ENCODE measurements at places on chromosomes 12 and 14.

DNA sequence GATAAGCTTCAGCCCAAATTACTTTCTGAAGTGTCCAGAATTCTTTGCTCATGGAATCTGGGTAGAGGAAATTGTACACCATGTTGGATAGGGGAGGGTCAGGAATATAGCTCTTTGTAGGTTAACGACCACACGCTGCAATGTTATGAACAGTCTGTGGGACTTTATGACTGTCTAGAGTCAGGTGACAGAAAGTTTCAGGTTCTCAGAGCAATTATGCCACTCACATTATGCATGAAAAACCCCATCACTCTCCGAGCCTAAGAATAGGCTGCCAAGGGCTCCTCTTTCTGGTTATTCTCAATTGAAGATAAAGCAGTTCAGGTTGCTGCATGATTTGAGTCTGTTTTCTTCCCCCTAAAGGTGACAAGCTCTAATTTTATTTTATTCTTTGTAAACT is 430.9 kb downstream of the ATP23 start:
- no peak for DNase-seq

- no peak for DNase-seq
Measured at GRCh38 chr12:41206298-41206697, 18.2 kb downstream of the PDZRN4 start.

DNA sequence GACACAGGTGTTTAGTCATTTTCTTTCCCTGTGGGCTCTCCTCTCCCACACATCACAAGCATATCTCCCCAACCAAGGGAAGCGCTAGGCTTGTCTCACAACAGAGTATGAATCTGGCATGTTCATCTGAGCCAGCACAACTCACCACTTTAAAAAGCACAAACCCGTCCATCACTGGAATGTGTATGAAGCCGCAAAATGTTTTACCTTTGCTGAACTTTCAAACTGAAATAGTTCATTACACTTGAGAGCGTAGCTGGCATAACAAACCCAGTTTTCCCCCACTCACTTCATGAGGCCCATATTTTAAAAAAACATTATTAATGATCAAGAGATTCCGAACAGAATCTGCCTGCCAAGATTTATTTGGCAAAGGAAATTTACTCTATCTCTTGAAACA is 15.8 kb downstream of the NID2 start:
- no peak for DNase-seq

- DNase-seq: no peak
Measured at GRCh38 chr14:54535126-54535525, 25.4 kb downstream of the CGRRF1 start.

DNA sequence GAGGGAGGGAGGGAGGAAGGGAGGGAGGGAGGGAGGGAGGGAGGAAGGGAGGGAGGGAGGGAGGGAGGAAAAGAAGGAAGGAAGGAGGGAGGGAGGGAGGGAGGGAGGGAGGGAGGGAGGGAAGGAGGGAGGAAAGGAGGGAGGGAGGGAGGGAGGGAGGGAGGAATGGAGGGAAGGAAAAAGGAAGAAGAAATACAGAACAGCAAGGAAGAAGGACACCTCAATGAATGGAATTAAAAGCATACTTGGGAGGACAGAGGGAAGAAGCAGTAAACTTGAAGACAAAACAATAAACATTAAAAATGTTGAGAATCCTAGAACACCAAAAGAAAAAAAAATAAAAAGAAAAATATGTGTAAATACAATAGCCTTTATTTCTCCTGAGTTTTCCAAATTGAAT is 6.2 kb downstream of the OR4Q2 start:
- no peak for DNase-seq

- DNase-seq: no peak
Measured at GRCh38 chr14:59337141-59337611, 128.0 kb downstream of the GPR135 start.

- DNase-seq: no peak
Measured at GRCh38 chr12:75722714-75723200, 211.3 kb upstream of the KRR1 start.

DNA sequence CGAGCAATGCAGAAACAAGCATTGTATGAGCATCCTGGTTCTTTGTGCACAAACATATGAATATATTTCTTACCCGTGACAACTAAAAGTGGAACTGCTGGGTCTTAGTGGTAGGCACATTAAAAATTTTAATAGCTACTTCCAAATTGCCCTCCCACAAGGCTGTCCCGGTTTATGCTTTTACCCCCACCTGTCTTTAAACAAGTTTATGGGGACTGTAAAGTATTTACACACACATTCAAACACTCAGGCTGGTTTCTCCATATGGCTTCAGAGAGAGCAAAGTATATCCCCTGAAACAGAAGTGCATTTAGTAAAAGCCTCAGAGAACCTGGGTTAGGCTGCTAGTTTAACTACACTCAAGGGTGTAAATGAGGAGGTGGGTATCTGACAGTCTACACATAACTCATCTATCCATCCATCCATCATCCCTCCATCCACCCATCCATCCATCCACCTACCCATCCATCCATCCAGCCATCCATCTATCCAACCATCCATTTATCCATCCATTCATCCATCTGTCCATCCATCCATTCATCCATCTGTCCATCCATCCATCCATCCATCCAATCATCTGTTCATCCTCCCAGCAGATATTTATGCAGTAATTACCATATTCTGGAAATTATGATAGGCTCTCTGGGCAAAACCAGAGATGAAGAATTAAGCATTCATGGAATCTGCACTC is 75.7 kb upstream of the DICER1 start:
- no peak for DNase-seq

- no peak for DNase-seq
Measured at GRCh38 chr12:51351913-51352532, 5.5 kb upstream of the CELA1 start.

- DNase-seq: no peak
Measured at GRCh38 chr12:98388126-98388525, 127.3 kb upstream of the TMPO start.

DNA sequence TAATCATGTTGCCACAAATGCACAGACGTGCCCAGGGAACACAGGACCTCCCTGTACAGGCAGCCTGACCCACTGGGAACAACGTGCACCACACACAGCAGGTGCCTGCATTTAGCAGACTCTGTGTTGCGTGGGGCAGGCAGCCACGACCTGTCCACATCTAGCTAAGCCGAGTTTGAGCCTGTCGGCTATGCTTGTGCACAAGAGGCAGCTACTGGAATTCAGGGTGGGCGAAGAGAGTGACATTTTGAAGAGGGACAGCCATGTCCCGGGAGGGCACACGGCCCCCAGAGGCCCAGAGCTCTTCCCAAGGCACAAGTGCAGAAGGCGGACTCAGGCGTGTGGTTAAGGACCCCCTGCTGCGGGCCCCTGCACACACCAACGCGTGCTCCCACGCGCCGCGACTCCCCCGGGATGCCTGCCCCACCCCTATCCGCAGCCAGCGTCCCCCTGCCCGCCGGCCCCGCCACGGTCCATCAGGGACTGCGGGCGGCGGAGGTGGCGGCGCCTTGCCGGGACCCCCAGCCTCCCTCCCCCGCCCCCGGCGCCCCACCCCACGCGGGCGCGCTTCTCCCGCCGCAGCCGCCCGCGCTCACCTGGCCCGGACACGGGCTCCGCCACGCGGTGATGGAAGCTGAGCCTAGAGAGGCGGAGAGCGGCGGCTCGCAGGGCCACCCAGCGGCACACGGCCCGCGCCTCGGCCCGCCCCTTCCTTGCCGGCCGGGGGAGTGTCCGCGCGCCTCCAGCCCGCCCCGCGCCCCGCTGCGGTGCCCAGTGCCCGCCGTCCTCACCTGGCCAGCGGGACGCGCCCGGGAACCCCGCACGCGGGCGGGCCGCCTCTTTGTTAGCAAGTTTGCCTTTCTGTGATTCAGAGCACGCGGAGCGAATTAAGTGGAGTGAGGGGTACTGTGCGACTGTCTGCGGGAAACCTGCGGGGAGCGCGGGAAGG is 125.3 kb upstream of the PRMT8 start:
- no peak for DNase-seq

All from mesenteric fat pad (tissue), 1 donor.